Osteocyte (in vitro differentiated cells): ENCODE measurements at places on chromosomes 6 and 20. TPM values are rescaled to one million over a fixed set of nuclear protein-coding genes. Genes with fewer than 3 reads are reported as not detected.

The WDR46 gene
- total RNA-seq, result 59.1 and 63.4 TPM in 2 replicates

DNA sequence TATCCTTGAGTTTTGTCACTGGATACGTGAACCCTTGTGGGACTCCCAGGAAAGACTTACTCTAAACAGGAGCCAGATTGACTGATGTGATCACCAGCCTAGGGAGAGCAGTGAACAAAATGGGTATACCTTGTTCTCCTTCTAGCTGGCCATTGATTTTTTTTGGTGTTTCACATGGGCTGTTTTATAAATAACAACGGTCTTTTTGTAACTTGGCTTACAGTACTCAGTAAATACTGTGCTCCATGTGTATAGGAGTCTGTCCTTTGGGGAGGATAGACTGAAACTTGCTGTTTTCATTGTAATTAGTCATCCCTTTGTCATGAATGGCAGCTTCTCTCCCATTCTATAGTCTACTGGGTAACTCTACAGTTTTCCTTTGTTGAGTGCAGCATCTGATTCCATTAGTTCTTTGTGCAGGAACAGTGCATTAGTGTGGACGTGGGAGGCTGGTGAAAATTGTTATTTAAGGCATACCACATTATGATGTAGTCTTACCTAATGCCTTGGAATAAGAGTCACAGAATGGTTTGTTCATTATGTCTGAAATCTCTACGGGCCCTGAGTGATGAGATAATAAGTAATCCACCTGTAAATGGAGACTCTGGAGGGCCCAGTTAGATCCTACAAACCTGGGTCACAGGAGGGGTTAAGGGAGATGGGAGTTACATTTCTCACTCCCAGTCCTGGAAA lies 89.5 kb downstream of the TIAM2 start:
- peaks cover 10% of the 10 kb centered on the region for H3K4me1 ChIP-seq
- H3K27me3 ChIP-seq, result no peaks in the 10 kb centered on the region
- no peak for DNase-seq

- DNase-seq, result no peak
- H3K27me3 ChIP-seq, result no peaks in the 10 kb centered on the region
- H3K4me1 ChIP-seq, result peaks cover 11% of the 10 kb centered on the region
Measured at GRCh38 chr6:132892929-132893771, 78.8 kb downstream of the RPS12 start.

DNA sequence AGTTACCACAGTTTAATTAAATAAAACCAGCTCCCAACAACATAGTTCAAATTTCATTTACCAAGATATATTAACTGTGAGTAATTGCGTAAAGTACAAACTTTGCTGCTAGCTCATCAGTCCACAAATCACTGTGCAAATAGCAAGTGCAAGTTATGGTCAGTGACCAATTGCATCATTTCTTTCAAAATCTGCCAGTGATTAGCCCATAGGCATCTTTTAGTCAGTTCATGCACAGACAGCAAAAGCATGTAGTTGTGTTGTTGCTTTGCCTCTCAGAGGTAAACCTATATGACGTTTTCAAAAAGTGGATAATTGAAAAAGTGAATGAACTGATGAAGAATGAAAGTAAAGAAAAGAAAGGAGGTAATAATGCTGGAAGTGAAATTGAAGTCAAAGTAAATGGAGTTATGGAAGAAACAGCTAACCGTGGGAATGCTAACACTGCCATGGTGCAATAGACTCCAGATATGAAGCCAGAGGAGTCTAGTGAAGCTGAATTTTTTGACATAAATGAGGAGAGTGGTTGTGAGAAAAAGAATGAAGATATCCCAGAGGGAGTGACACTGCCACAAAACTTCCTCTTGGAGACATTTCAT lies 36.5 kb downstream of the ENPP1 start:
- H3K4me3 ChIP-seq, result no peak overlapping the region
- H3K27ac ChIP-seq, result no peak overlapping the region
- no peaks in the 10 kb centered on the region for H3K27me3 ChIP-seq
- no peak for DNase-seq
- H3K4me1 ChIP-seq, result no peaks in the 10 kb centered on the region

GRCh38 chr6:43963877-43964658 lies 163.2 kb downstream of the MRPL14 start:
- no peak overlapping the region for H3K27ac ChIP-seq
- H3K4me1 ChIP-seq, result no peaks in the 10 kb centered on the region

The NPBWR2 gene
- total RNA-seq, result not detected in 2 replicates

- no peak overlapping the region for H3K27ac ChIP-seq
- H3K4me3 ChIP-seq, result no peak overlapping the region
- H3K27me3 ChIP-seq, result no peaks in the 10 kb centered on the region
- no peak for DNase-seq
Measured at GRCh38 chr6:43221046-43221972, 8.0 kb downstream of the DNPH1 start.

GRCh38 chr20:36836591-36837269 lies 39.2 kb upstream of the TLDC2 start:
- H3K4me1 ChIP-seq, result peaks cover 24% of the 10 kb centered on the region
- H3K36me3 ChIP-seq, result peaks cover 6% of the 10 kb centered on the region
- peak overlapping the region; percentile 76 for H3K27ac ChIP-seq
- no peak for DNase-seq

The AGER gene
- total RNA-seq, result 3.8 and 4.1 TPM in 2 replicates

- no peaks in the 10 kb centered on the region for H3K36me3 ChIP-seq
- no peak for DNase-seq
- H3K27ac ChIP-seq, result no peak overlapping the region
Measured at GRCh38 chr20:63254606-63255384, 532 bp upstream of the NKAIN4 start.

The TREM1 gene
- not detected in 2 replicates for total RNA-seq

DNA sequence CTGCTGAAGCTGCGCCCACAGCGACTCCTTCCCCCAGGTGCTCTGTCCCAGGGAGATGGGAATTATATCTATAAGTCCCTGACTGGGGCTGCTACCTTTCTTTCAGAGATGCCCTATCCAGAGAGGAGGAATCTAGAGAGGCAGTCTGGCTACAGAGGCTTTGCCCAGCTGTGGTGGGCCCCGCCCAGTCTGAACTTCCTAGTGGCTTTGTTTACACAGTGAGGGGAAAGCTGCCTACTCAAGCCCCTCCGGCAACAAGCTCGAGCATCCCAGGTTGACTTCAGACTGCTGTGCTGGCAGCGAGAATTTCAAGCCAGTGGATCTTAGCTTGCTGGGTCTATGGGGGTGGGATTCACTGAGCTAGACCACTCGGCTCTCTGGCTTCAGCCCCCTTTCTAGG lies 152.5 kb upstream of the MAP3K7 start:
- H3K27me3 ChIP-seq, result peaks cover 11% of the 10 kb centered on the region
- H3K4me1 ChIP-seq, result no peaks in the 10 kb centered on the region
- no peak for DNase-seq
- no peaks in the 10 kb centered on the region for H3K36me3 ChIP-seq
- H3K27ac ChIP-seq, result no peak overlapping the region

- H3K36me3 ChIP-seq, result peaks cover 10% of the 10 kb centered on the region
- no peak for DNase-seq
- H3K4me1 ChIP-seq, result peaks cover 2% of the 10 kb centered on the region
- no peak overlapping the region for H3K27ac ChIP-seq
- peaks cover 2% of the 10 kb centered on the region for H3K27me3 ChIP-seq
Measured at GRCh38 chr6:131083687-131084086, 20.6 kb upstream of the EPB41L2 start.

DNA sequence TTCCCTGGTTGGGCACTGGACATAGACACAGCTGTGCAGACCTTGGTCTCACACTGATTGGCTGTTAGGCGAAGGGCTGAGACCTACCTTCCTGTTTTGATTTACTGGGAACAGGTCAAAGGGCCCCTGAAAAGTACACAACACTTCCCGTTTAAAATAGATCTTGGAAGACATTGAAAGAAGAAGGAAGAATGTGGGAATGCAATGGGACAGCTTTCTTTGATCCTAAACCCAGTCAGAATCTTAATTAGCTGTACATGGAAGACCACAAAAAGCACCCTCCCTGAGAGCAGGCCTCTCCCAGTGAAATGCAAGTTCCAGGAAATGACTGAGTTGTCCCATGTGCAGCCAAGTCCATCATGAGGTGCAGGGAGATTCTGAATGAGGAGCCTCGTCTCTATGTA lies 83.6 kb upstream of the EXOC2 start:
- peaks cover 19% of the 10 kb centered on the region for H3K27me3 ChIP-seq
- no peak for DNase-seq
- no peak overlapping the region for H3K4me3 ChIP-seq
- no peaks in the 10 kb centered on the region for H3K4me1 ChIP-seq

- H3K4me3 ChIP-seq, result no peak overlapping the region
- H3K4me1 ChIP-seq, result peaks cover 2% of the 10 kb centered on the region
- no peaks in the 10 kb centered on the region for H3K36me3 ChIP-seq
Measured at GRCh38 chr20:3093861-3094361, 9.4 kb upstream of the AVP start.

The ZC2HC1B gene
- not detected in 2 replicates for total RNA-seq
